ENCODE measurements at places on chromosomes 7 and 10. TPM values are rescaled to one million over a fixed set of nuclear protein-coding genes. Genes with fewer than 3 reads are reported as not detected.

GRCh38 chr7:117067340-117067739, 114.0 kb downstream of the ST7 start:
- DNase-seq = no peak

GPER1 gene
- polyA plus RNA-seq = 5.9 TPM

RTKN2 gene
- 10.0 TPM for polyA plus RNA-seq

GRCh38 chr10:88792661-88793060, 9.9 kb upstream of the LIPM start:
- no peak for DNase-seq

SPDYE2 gene
- 1.6 TPM for polyA plus RNA-seq

DNA sequence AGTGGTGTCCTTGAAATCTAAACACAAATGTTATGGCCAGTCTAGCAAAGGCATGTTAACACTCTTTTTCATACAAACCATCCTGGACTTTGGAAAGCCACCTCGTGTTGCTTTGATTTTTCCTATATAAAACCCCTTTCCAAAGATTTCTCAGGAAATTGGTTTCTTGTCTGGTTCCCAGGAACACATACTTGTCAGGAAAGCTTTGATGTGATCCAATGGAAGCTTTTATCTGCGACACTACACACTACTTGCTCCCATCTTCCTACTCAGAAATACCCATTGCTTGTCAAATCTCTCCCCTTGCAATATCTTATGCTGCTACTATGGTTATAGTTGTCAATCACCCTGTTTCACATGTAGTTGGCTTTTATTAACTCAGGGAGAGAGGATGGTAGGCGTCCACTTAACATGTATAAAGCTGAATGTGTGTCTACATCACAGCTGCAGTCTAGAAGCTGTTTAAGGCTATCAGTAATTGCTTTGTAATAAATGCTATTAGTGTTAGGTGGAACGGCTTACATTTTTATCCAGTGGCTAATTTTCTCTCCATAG, 189.6 kb downstream of the GPAM start:
- DNase-seq = no peak

TEX47 gene
- not detected for polyA plus RNA-seq

DNA sequence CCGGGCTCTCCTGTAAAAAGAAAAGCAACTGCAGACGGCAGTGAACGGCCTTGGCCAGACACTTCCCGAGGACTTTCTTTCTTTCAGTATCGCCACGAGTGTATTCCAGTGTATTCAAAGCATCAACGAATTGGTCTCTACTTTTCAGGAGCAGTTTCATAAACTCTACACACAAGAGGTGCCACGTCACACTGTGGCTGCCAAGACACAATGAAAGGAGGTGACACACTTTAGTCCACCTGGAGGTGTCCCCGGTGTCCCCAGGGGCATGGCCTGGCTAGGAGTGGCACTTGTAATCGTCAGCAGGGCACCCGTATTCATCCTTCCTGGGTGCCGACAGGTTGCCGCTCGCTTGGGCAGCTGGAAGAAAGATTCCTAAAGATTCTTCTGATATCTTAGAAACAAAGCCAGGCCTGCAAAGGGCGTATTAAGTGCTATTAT, 5.0 kb downstream of the TNS3 start:
- DNase-seq = no peak

- no peak for DNase-seq
Observed at GRCh38 chr10:50025627-50026026, 37.4 kb downstream of the AGAP6 start.

DNA sequence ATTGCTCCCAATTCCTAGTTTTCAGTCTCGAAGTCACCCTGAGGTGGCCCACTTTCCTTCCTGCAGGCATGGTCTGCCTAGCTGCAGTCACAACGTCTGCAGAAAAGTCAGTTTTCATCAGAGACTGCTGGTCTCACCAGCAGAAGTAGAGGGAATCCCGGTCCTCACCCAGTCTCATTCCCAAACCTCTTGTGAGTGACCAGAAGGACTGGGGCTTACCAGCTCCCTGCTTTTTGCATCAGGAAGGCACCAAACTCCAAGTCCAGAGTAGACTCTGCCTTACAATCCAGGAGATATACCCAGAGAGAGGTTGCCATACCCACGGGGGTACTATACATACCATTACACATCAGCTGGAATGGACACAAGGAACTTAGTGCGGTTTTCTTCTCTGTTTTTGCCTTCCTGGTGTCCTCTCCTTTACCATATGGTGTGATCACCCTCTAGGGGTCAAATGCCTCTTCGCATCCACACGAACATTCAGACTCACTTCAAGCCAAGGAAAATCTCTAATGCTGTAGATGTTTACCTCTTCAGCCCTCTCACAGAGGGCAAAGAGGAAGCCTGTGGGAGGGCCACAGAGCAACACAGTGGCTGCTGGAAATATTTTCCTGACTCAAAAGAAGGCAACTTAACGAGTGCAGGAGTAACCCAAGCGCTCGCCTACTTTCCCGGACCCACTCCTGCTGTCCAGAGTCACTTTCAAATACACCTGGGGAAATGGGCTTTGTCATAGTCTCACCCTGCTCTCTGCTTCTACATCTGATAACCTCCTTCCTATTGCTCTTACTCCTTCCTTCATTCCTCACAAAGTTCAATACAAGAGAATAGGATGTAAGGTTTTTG, 220.9 kb downstream of the C7orf25 start:
- DNase-seq = no peak

DNA sequence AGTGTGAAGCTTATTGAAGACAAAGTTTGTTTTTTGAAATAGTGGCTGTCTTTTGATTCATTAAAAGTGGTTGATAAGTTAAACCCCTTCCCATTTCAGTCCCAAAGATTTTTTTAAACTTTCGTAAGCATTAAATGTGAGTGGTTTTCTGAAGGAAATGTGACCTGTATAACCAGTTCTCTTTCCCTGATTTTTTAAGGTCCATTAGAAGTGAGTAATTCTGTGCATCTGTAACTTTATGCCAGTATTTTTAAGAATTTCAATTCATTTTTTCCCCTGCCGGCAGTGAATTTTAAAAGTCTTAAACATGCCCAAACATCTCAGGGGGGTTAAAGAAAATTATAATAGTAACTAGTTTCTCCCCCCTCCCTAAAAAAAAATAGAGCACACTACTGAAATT, 254.6 kb upstream of the SP8 start:
- no peak for DNase-seq

- DNase-seq = no peak
Observed at GRCh38 chr10:66958466-66958865, 32.6 kb downstream of the LRRTM3 start.

DNA sequence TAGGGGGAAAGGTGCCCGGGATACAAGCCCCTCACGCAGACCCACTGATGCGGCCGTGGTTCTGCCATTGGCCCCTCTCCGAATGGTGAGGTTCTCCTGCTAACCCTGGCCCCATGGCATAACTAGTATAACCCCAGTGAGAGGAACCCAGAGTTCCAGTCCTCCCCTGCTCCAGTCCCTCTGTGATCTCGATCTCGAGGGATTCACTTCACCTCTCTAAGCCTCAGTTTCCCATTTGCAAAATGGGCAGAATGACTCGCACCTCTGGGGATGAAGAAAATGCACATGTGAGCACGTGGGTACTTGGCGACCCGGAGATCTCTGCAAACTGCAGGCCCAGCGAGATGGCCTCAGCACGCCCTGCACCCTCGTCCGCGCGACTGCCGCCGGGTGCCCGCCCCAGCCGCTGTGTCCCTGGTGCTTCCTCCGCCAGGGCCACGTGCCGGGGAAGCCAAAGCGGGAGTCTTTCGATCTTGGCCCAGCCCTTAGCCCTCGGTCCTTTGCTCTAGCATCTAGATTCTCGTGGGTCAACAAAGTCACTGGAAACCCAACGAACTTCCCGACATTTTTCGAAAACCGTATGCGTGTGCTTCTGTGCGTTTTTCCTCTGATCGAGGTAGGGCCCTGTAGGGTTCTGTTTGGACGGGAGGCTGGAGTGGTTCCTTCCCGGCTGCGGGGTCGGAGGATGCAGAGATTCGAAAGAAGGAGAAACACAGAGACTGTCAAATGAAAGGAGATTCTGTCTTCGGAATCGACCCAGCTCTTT, 169.8 kb downstream of the UBE2H start:
- DNase-seq = no peak

DNA sequence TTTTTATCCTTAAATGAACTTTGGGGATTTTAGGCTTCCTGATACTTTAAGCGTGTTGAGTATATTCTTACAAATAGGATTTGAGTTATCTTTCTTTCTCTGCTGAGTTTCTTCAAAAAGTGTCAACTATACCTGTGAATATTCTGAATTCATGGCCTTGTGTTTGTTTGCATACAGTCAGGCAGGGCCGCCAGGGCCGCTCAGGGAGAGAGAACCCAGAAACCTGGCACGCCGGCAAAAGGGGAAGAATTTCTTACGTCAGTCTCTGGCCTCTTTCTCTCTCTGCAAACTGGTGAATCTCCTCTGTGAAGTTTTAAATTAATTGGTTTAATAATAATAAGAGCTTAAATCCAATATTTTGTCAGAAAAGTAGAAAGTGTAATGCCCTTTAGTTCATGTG, 29.3 kb upstream of the BNIP3 start:
- DNase-seq = no peak

DNA sequence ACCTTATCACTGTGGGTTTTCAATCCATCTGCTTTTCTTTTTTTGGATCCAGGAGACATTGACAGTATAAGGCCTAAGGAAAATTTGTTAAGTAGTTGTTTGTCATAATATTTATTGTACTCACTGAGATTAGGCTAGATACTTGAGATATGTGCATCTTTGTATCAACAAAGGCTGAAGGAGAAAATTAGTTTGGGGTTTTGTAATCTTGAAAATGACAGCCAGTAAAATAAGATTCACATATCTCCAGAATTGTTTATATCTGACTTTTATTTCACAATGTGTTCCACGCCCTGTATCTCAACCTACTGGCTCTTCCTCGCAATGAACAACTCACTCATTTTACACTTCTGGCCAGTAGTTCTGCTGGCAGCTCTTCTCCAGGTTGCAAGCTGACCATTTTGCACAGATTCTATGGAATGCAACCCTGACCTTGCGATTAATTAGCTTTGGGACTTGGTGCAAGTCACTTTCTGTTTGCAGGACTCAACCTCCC, 132.7 kb downstream of the GATA3 start:
- no peak for DNase-seq

GRCh38 chr7:452226-452751, 67.4 kb downstream of the PDGFA start:
- DNase-seq = no peak

DNA sequence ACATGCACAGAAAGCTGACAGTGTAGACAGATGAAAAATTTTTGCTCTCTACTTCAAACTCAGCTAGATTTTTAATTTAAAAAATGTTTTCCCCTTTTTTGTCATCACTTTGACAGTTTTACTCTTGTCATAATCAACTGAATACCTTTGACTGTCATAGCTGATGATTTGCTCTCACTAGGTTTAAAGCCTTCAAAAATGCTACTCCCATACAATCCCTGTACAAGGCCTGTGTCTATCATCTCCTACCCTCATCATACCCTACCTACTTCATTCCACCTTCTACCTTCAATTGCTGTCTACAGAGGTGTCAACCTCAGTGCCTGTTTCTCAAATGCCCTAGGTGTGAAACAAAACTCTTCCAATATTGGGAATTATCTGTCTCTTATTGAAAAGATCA, 230.3 kb downstream of the SEMA3A start:
- no peak for DNase-seq

DNA sequence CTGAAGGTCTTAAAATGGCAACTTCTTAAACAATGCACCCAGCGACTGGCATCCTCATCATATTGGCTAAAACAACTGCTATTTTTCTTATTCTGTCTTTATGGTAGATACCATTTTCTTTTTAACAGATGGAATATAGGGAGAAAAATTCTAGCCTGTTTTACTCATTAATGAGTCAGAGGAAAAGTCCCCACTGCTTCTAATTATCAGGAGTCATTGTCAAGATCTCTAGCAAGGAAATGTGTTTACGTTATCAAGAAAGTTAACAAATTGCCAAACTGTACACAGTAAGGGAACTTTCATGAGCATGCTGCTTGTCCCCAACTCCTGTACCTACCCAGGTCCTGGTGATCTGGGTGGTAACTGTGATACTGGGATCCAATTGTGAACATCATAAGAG, 117.7 kb upstream of the KIAA1217 start:
- no peak for DNase-seq

- DNase-seq = no peak
Observed at GRCh38 chr10:80474597-80474910, 20.4 kb downstream of the TSPAN14 start.

Measured in right renal pelvis (tissue), 4 donors.